ENCODE measurements at places on chromosomes 1 and 21.

DNA sequence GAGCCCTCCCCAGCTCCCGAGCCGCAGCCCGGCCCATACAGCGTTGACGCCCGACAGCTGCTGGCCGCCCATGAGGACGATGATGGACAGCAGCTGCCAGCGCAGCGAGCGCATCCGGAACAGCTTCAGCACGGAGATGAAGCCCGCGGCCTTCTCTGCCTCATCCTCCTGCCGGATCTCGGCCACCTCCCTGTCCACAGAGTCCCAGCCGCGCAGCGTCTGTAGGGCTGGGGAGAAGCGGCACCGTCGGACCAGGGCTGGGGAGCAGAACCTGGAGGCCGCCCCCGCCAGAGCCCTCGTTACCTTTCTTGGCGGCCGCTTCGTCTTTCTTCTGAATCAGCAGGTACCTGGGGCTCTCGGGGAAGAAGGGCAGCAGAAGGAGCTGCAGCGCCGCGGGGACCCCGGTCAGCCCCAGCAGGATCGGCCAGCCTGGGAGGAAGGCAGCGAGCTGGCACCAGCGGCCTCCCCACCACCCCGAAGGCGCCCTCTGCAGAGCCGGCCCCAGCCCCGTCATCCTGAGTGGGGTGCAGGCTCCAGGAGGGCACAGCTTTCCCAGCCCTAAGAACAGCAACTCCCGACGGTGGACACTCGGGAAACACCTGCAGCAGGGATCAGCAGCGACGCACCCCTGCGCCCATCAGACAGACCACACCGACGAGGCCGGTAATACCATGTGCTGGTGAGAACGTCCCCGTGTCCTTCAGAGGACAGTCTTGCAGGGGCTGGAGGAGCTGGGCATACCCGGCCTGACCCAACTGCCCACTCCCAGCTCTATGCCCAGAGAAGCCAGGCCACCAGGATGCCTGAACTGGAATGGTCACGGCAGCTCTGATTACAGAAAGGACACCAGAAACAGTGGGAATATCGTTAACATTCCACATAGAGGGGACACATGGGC lies 13.8 kb upstream of the SLC2A7 start:
- DNase-seq, result no peak

- DNase-seq, result no peak
Observed at GRCh38 chr1:200337410-200337809, 72.4 kb downstream of the ZNF281 start.

DNA sequence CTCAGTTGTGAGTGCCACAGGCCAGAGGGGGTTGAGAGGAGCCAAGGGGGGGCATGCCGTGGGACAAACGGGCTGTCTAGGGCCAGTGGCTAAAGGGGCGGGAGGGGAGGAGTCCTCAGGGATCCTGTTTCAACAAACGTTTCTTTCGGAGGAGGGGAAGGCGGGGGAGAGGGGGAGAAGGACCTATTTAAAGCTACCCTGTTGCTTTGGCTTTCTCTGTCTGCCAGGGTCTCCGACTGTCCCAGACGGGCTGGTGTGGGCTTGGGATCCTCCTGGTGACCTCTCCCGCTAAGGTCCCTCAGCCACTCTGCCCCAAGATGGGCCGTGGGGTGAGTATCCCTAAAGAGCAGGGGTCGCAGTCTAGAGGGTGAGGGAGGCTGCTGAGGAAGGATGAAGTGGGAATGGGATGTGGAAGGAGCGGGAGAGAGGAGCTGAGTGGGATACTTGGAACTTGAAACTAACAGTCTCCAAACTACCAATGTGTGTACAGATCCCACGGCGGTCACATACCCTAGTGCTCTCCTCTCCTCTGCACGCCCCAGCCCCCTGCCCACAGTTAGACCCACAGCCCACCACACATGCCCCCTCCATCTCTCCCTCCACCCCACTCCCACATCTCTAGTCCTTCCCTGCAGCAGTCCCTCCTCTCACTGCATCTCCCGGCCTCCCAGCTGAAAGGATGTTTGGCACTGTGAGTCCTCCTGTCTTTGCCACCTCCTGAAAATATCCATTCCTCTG lies at the start of gene ATP1A2:
ATP1A2 (plus strand) TSS at position 215 of the 738 bp plus-strand sequence; CDS start at position 318, 103 bp downstream.
- DNase-seq, result no peak

- no peak for DNase-seq
Observed at GRCh38 chr1:240667351-240667750, 55.4 kb upstream of the GREM2 start.

GRCh38 chr1:179025125-179025974 lies at the start of gene FAM20B:
Gene FAM20B (plus strand): TSS chr1:179025894. CDS start chr1:179043848, 17,954 bp downstream.
- DNase-seq, result peak; percentile 96

GRCh38 chr1:66540434-66541032 lies 6.6 kb downstream of the SGIP1 start:
- DNase-seq, result no peak

GRCh38 chr1:232012773-232013386 lies 386.3 kb downstream of the DISC1 start:
- DNase-seq, result peak; percentile 4

DNA sequence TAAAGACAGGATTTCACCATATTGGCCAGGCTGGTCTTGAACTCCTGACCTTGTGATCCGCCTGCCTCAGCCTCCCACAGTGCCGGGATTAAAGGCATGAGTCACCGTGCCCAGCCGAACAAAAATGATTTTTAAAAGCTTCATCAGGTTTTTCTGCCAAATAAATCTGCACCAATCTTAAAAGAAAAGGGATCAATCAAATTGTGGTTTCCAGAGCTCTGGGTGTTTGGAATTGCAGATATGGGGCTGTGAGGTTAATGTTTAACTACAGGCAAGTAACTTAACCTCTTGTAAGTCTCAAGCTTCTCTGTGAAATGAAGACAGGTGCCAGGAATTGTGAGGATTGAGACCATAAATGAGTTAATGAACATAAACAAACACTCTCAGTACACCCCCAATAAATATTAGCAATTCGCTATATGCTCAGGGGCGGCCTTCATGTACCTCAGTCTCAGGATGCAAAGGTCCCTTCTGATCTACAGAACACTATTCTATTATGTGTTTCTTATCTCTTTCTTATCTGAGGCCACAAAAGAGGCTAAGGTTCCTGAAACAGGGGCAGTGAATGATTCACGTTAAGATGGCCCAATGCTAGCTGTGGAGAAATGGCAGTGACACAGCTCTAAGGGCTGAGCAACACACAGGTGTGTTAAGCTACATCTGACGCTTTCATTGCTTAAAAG lies 7.1 kb upstream of the GNPAT start:
- DNase-seq, result peak; percentile 38

- DNase-seq, result no peak
Observed at GRCh38 chr1:84971957-84972356, 25.0 kb downstream of the MCOLN2 start.

GRCh38 chr1:89179343-89179742 lies 3.5 kb upstream of the GBP7 start:
- DNase-seq, result no peak

GRCh38 chr1:192539297-192540092 lies 36.1 kb upstream of the RGS1 start:
- no peak for DNase-seq

DNA sequence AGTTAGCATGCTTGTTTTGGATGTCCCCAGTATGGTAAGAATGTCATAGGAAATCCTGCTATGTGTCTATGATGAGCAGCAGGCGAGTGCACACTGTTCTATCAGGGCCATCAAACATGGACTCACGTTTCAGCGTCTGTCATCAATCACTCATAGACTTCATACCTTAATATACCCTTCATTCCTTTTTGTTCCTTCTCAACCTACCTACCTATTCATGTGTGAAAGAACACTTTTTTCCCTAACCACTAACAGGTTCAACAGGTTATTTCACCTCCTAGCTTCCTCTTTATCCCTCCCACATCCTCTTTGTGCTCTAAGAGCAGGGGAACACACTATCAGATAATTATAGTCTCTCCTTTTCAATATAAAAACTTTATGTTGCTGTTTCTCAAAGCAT lies 300.6 kb downstream of the TM2D1 start:
- DNase-seq, result no peak

- DNase-seq, result peak; percentile 86
Observed at GRCh38 chr1:204503122-204503912, 8.7 kb upstream of the PIK3C2B start.

DNA sequence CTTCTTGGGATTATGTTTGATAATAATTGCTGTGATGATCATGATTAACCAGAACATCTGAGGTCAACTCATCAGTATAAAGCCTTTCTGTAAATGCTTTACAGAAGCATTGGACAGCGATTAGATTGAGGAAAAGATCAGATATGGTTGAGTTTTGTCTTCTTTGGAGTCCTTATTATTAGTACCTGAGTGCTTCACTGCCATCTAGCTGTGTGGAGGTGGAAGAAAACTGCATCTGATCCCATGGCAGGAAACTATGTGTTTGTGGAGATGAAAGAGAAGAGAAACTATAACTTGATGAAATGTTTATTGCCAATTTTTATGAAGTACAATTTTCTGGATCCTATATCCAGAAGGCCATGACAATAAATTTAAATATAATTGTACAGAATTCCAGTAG lies 11.4 kb downstream of the FLG2 start:
- DNase-seq, result peak; percentile 9

- no peak for DNase-seq
Observed at GRCh38 chr21:44987301-44987885, 47.6 kb downstream of the SLX9 start.

DNA sequence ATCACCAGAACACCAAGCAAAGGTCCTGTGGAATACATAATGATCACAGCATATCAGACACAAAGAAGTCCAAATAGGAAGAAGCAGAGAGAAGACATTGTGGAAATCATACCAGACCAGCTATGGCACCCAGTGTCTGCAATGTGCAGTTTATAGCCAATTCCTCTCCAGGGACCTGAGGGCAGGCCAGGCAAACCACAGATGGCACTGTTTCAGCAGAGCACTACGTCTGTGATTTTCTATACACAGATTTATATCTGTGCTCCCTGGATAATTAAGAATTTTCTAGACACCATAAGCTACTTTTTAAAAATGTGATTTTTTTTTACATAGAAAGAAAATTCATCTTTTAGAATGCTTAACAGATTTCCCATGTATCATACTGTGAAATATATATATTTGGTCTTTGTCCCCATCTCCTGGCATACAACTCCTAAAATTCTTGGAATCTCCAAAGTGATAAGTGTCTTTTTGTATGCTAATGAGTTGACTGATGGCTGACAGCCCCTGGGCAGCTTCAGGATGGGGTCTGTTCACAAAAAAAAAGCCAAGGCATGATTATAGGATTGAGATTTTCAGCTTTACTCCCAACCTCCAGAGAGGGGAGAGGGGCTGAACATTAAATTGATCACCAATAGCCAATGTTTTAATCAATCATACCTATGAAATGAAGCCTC lies 498.1 kb downstream of the SIPA1L2 start:
- DNase-seq, result no peak

DNA sequence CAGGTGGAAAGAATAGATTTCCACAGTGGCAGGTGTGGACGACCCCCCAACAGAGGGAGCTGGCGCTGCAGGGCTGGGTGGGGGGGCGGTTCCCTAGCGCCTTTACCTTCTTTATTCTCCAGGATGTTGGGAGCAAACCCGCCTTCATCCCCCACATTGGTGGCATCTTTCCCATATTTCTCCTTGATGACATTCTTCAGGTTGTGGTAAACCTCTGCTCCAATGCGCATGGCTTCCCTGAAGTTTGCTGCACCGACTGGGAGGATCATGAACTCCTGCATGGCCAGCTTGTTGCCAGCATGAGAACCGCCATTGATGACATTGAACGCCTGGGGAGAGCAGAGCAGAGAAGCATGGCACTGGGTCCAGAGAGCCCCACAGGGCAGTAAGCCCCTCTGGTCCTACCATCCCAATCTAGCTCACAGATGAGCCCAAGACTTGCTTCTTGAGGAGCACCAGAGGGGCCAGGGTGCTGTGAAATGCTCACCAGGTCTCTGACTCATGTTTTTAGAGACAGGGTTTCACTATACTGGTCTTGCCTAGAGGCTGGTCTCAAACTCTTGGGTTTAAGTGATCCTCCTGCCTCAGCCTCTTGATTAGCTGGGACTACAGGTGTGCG lies 12.2 kb downstream of the ENO1 start:
- no peak for DNase-seq

DNA sequence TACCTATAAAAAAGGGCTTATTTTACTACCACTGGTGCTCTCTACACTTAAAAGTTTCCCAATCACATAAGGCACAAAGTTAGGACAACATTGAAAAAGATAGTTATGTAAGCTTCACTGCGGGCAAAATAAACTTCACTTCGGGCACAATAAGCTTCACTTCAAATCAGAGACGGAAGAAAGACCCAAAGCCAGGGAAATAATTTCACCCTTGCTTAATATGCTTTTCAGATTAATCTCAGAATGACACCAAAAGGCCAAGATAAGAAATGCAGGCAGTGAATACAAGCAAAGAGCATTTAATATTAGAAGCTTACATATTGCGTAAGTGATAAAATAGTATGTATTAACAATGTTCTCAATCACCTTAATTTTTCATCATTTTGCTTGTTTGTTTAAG lies 444.2 kb downstream of the SETD4 start:
- DNase-seq, result peak; percentile 60

DNA sequence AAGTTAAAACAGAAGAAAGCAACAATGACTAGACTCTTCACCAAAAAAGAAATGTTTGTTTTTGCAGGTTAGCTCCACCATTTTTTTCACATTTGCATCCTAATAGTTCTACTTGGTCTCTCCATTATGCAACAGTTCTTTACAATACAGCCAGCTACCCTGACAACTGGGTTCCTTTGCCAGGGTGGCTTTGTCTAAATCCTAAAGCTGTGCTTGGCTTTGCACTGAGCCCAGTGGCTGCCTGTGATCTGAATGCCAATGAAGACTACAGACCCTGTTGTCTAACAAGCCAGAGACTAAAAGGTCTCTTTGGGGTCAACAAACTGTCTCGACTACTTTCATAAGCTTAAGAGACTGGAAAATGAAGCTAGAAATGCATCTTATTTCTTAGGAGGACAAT lies 112.0 kb downstream of the AKT3 start:
- DNase-seq, result no peak

DNA sequence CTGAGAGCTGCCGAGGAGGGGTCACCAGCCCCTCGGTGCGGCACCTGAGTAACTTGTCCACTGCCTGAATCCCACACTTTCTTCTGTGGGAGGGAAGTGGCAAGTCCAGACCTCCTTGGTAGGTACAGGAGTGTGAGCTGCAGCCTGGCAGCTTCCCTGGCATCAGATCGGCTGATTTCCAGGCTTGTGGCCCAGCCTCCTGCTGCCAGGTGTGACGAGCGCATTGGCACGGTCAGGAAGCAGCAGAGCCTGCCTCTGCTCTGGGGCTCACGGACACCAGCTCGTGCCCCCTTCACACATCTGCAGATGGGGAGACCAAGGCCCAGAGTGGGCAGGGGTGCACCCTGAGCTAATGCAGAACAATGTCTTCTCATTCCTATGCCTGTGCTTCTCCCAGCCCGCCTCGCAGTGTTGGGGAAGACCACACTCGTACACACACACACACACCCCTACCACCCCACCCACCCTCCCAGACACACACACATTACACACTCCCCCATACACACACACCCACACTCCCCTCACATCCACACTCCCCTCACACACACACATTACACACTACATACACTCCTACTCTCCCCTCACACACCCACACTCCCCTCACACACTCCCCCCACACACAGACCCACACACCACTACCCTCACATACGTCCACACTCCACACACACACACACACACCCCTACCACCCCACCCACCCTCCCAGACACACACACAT lies 33.1 kb upstream of the SELENON start:
- DNase-seq, result no peak

- DNase-seq, result no peak
Observed at GRCh38 chr1:23644555-23644866, 47.1 kb upstream of the RPL11 start.
